ENCODE measurements at places on chromosomes 3 and 15.

GRCh38 chr3:182738583-182739411, 54.5 kb upstream of the ATP11B start:
- no peaks in the 10 kb centered on the region for H3K36me3 ChIP-seq
- H3K4me3 ChIP-seq, result no peak overlapping the region
- peak; percentile 25 for DNase-seq

GRCh38 chr15:39392469-39393047, 188.3 kb upstream of the THBS1 start:
- DNase-seq, result no peak
- H3K27ac ChIP-seq, result no peak overlapping the region
- peaks cover 11% of the 10 kb centered on the region for H3K4me1 ChIP-seq
- H3K27me3 ChIP-seq, result no peaks in the 10 kb centered on the region

GRCh38 chr3:139260041-139260486, 83.8 kb upstream of the MRPS22 start:
- no peaks in the 10 kb centered on the region for H3K36me3 ChIP-seq
- no peak overlapping the region for H3K4me3 ChIP-seq
- H3K4me1 ChIP-seq, result peaks cover 9% of the 10 kb centered on the region
- H3K27ac ChIP-seq, result no peak overlapping the region

- peaks cover 56% of the 10 kb centered on the region for H3K36me3 ChIP-seq
- H3K27me3 ChIP-seq, result no peaks in the 10 kb centered on the region
- no peak overlapping the region for H3K4me3 ChIP-seq
- no peaks in the 10 kb centered on the region for H3K4me1 ChIP-seq
Measured at GRCh38 chr3:41236228-41236627, 36.9 kb downstream of the CTNNB1 start.

DNA sequence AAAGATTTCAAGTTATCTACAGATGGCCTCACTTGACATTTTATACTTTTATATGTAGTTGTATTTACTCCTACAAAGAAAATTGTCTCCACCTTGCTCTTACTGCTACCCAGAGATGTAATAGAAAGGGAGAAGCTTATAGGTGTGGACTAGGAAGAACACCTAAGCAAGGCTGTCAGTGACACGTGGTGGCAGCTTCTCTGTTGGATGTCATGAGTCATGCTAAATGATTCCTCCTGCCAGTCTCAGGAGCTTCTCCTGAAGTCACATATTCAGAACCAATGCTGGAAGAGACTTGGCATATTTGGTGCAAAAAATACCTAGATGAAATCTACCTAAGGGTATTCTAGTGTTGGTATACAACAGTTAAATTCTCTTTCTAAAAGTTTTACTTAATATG, 184.7 kb downstream of the LRRC3B start:
- H3K36me3 ChIP-seq, result no peaks in the 10 kb centered on the region
- no peak for DNase-seq

- no peak overlapping the region for H3K4me3 ChIP-seq
- no peak overlapping the region for H3K27ac ChIP-seq
- H3K36me3 ChIP-seq, result no peaks in the 10 kb centered on the region
- no peak for DNase-seq
- H3K4me1 ChIP-seq, result no peaks in the 10 kb centered on the region
Measured at GRCh38 chr3:152060701-152061100, 187.3 kb downstream of the SUCNR1 start.

- H3K27ac ChIP-seq, result no peak overlapping the region
- no peaks in the 10 kb centered on the region for H3K27me3 ChIP-seq
- H3K4me1 ChIP-seq, result no peaks in the 10 kb centered on the region
- no peak overlapping the region for H3K4me3 ChIP-seq
- DNase-seq, result no peak
Measured at GRCh38 chr15:45763170-45763869, 128.5 kb downstream of the SQOR start.

DNA sequence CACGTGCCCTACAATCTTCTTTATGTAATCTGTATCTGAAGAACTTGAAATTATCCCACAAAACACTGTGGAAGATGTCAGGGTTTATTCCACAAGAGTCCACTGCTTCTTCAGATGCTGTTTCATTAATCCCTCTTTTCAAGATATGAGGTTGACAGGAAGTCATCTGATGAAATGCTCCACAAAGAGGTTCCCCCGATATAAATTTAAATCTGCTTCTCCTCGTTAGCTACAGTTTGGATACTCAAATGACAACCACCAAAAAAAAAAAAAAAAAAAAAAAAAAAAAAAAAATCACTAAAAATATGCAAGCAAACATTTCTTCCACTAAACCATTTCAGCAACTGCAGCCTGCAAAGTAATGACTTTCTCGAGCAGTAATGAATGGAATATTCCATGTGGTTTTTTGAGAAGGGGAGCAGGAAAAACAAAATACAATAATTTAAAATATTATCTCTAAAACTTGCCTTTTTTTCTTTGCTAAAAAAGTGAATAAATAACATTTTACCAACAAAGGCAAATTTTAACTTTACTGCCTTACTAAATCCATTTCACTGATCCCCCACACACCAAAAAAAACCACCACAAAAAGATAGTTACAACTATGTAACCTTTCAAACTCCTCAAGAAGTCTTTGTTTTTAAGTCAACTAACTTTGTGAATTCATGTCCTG, 37.8 kb downstream of the DLG1 start:
- H3K27me3 ChIP-seq, result no peaks in the 10 kb centered on the region
- no peak for DNase-seq
- H3K4me3 ChIP-seq, result no peak overlapping the region

Measured in body of pancreas (tissue), 4 donors.